ENCODE measurements at places on chromosomes 3 and 15.

- H3K36me3 ChIP-seq, result no peaks in the 10 kb centered on the region
- H3K4me1 ChIP-seq, result peaks cover 40% of the 10 kb centered on the region
- DNase-seq, result peak; percentile 73
- peak overlapping the region; percentile 47 for H3K4me3 ChIP-seq
- H3K27ac ChIP-seq, result peak overlapping the region; percentile 6
Measured at GRCh38 chr15:40930430-40931299, 1.5 kb downstream of the DLL4 start.

GRCh38 chr3:189519458-189519857 lies 111.7 kb upstream of the TP63 start:
- no peak for DNase-seq
- H3K4me1 ChIP-seq, result peaks cover 4% of the 10 kb centered on the region

DNA sequence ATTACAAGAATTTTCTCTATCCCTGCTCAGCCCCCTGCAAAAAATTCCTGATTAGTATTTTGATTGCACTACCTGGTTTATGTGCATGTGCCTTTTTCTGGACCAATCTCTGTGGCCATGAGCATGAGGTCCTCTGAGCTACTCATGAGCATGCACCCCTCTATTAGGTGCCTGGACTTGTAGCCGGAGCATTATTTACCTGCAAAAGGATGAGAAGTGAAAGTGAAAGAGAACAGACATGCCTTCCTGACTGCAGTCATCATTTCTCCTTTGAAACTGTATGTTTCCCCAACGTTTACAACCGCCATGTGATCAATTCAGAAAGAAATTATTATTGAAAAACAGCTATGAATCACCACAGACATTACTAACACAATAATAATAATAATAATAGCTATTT lies 1008.8 kb downstream of the ROBO2 start:
- DNase-seq, result no peak
- H3K4me3 ChIP-seq, result no peak overlapping the region

DNA sequence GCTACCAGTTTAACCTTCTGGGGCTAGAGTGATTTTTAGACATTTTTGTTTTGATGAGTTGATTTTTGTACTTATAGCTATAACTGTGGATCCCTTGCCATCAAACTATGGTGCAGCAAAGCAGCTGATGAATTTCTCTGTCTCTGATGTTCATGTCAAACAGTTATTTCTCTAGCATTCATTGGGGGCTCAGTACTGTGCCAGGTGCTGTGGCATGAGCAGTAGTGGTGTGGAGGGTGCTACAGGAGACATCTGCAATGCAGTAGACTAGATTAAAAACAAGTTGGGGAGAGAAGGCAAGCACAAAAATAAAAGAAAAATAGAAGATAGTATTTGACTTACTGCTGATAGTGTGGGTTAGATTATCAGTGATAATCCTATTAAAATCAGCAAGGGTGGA lies 95.3 kb downstream of the AKAP13 start:
- no peak for DNase-seq
- no peaks in the 10 kb centered on the region for H3K27me3 ChIP-seq
- no peaks in the 10 kb centered on the region for H3K36me3 ChIP-seq
- peaks cover 73% of the 10 kb centered on the region for H3K4me1 ChIP-seq

DNA sequence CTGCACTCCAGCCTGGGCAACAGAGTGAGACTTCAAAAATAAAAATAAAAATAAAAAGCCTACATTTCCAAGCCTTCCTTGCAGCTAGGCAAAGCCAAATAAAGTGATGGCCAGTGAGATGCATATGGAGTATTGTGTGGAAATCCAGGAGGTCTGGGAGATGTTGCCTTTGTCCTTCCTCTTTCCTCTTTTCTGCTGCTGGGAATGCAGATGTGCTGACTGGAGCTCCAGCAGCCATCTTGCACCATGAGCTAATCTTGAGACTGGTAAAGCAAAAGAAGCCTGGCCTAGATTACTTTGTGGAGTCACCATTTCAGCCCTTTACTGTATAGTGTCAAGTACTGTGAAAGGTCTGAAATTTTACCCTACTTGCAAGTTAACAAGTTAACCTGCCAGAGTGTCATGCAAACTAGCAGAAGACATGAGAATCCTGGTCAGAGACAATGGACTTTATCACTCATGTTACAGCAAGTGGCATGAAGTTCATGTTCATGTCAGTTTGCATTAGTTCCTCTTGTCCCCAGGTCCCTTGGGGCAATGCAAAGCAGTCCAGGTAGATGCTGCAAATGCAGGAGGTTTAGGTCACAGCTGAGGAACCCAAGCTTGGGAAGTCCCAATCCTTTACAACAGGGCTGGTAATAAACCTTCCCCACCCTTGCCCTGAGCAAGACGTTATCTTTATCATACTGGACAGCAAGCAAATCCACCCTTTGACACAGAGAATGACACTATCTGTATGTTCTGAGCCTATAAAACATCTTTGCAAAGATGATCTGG lies 103.1 kb downstream of the TLE3 start:
- DNase-seq, result no peak
- no peak overlapping the region for H3K4me3 ChIP-seq
- no peaks in the 10 kb centered on the region for H3K4me1 ChIP-seq
- no peak overlapping the region for H3K27ac ChIP-seq

- peaks cover 7% of the 10 kb centered on the region for H3K27me3 ChIP-seq
- no peak overlapping the region for H3K27ac ChIP-seq
- H3K36me3 ChIP-seq, result no peaks in the 10 kb centered on the region
- no peak overlapping the region for H3K4me3 ChIP-seq
Measured at GRCh38 chr15:29990035-29990434, 92.7 kb upstream of the GOLGA8J start.

DNA sequence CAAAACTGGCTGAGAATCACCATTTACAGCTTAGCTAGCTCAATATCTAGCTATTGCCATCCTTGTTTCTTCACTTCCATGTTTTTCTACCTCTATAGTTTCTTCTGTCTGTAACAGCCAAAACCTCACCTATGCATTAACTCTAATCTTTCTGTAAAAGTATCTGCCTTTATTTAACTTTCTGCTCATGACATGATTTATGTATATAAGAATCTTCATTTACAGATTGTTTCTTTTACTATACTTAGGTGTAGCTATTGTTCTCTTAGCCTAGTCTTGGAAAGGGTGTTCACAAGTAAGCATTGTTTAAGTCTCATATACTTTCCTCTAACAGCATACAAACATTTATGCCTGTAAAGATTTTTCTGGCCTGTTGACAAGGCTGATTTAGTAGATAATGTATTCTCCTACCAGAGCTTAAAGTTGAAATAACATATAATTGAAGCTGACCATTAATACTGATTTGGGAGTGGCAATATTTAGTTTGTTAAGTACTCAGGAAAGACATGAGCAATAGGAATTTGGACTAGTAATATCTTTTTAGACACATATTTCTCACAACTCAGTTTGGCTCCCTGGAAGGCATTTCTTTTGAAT lies 9.4 kb downstream of the FILIP1L start:
- H3K27me3 ChIP-seq, result no peaks in the 10 kb centered on the region
- H3K27ac ChIP-seq, result peak overlapping the region; percentile 69
- no peak overlapping the region for H3K4me3 ChIP-seq
- peaks cover 29% of the 10 kb centered on the region for H3K4me1 ChIP-seq
- no peak for DNase-seq

GRCh38 chr3:160179906-160180305 lies 45.3 kb upstream of the C3orf80 start:
- H3K36me3 ChIP-seq, result no peaks in the 10 kb centered on the region
- H3K27me3 ChIP-seq, result peaks cover 20% of the 10 kb centered on the region
- H3K4me3 ChIP-seq, result no peak overlapping the region

GRCh38 chr3:81302045-81302444 lies 459.4 kb downstream of the GBE1 start:
- H3K27ac ChIP-seq, result no peak overlapping the region
- peak; percentile 10 for DNase-seq
- no peaks in the 10 kb centered on the region for H3K36me3 ChIP-seq
- no peak overlapping the region for H3K4me3 ChIP-seq
- H3K27me3 ChIP-seq, result no peaks in the 10 kb centered on the region

DNA sequence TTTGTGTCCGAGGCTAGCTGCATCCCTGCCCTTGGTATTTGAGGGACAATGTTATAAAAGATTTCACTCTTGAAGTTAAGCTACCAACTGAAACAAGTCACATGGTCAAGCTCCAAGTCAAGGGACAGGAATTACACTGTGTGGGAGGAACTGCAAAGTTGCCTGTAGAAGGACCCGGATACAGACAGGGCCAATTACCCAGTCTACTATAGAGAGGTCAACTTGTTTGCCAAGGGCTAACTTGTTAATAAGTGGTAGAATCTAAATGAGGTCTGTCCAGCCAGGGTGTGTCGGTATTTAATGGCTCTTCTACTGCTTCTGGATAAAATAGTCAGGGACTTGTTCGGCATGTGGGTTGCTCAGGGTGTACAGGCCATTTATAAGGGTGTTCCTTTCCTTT lies 55.7 kb downstream of the PTPRG start:
- no peak for DNase-seq
- H3K27ac ChIP-seq, result no peak overlapping the region
- no peaks in the 10 kb centered on the region for H3K36me3 ChIP-seq

DNA sequence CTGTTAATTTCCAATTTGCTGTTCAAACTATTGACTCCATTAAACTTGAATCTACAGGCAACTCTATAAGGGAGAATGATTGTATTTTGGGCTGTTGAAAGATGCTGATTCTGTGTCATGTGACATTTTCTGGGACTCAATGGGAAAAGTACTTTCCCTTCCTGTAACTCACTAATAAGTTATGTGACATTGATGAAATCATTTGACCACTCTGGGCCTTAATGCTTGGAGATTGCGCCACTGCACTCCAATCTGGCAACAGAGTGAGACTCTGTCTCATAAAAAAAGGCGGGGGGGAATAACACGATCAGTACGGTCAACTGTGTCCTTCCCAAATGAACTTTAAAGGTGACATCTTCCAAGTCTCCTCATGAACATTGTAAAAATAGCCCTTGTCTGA lies 215.2 kb upstream of the SGO1 start:
- H3K27me3 ChIP-seq, result no peaks in the 10 kb centered on the region
- H3K27ac ChIP-seq, result no peak overlapping the region
- no peak for DNase-seq
- H3K4me1 ChIP-seq, result no peaks in the 10 kb centered on the region

DNA sequence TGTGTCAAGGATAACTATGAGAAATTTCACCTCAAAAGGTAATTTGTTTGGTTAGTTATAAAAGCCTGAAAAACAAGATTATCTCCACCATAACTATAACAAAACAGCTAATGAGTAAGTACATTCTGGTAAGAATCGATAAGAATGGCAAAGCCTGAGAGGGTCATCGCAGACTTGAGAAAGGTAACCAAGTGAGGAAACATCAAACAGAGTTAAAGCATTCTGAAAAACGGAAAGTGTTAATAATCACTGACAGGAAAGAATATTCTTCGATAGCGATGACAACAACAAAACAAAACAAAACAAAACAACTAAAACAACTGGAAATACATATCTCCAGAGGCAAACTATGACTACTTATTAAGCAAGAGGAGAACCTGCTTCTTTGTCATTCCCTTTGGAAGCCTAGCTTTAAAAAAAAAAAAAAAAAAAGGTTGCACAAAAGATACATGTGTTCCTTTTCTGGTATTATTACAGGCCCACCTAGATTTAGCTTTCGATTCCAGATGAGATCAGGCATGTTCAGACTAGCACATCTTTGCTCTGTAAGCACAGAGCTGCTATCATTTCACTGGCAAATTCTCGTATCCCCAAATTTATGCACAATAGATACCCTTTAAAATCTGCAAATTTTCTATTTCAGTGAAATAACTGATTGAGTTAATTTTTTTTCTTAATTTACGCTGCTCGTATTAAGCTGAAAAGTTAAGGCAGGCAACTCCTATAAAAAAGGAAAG lies 155.6 kb downstream of the TIGIT start:
- H3K27me3 ChIP-seq, result no peaks in the 10 kb centered on the region
- no peak overlapping the region for H3K4me3 ChIP-seq
- H3K27ac ChIP-seq, result no peak overlapping the region
- H3K36me3 ChIP-seq, result no peaks in the 10 kb centered on the region
- DNase-seq, result no peak

- H3K4me3 ChIP-seq, result no peak overlapping the region
- H3K36me3 ChIP-seq, result peaks cover 8% of the 10 kb centered on the region
- no peaks in the 10 kb centered on the region for H3K27me3 ChIP-seq
- peaks cover 30% of the 10 kb centered on the region for H3K4me1 ChIP-seq
- no peak for DNase-seq
- H3K27ac ChIP-seq, result no peak overlapping the region
Measured at GRCh38 chr15:71373917-71374316, 258.6 kb downstream of the THSD4 start.

DNA sequence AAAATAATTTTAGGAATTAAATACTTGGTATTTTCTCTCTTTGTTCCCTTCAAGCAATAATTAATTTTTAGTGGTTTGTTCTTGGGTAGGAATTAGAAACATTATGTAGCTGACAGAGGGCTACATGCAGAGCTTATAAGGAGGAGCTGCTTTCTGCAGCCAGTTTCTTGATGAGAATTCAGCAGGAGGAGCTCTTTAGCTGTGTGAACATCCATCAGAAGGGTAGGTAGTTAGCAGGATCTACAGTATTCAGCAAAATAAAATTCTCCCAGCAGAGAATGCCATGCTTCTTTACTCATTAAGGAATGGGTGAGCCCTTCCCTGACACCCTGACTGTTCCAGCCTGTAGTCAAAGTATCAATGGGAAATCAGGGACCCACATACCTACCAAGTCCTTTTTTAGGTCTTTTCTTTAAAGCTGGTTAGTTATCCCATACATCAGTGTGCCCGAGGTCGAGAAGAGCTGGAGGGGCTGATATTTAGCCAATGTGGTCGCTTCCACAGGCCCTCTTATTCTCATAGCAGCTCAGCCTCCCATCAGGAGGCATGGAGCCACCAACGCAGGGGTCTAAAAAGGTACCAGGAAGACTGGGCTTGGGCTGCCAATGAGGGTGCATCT lies 54.0 kb downstream of the KCNAB1 start:
- H3K36me3 ChIP-seq, result no peaks in the 10 kb centered on the region
- DNase-seq, result no peak
- H3K4me3 ChIP-seq, result no peak overlapping the region
- H3K4me1 ChIP-seq, result no peaks in the 10 kb centered on the region
- peaks cover 2% of the 10 kb centered on the region for H3K27me3 ChIP-seq

GRCh38 chr15:39709941-39710340 lies 72.7 kb downstream of the FSIP1 start:
- no peaks in the 10 kb centered on the region for H3K4me1 ChIP-seq
- H3K4me3 ChIP-seq, result no peak overlapping the region
- no peak overlapping the region for H3K27ac ChIP-seq
- no peaks in the 10 kb centered on the region for H3K27me3 ChIP-seq
- no peaks in the 10 kb centered on the region for H3K36me3 ChIP-seq

DNA sequence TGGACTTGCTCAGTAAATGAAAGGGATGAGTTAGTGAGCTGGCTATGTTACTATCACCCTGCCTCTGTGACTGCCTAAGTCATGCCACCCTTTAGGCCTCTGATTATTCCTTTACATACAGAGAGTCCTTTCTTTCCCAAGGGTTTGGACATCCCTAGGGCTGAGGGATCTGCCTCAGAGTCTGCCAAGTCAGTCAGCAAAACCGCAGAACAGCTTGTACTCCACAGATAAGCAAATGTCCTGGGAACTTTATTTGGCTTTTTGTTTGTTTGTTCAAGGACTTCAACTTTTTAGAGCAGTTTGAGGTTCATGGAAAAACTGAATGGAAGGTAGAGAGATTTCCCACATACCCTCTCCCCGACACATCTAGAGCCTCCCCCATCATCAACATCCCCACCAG lies 82.6 kb upstream of the TRIM42 start:
- H3K27ac ChIP-seq, result no peak overlapping the region
- no peak for DNase-seq
- H3K36me3 ChIP-seq, result no peaks in the 10 kb centered on the region
- no peaks in the 10 kb centered on the region for H3K4me1 ChIP-seq
- no peaks in the 10 kb centered on the region for H3K27me3 ChIP-seq
